ENCODE measurements at places on chromosomes 5 and 9.

GRCh38 chr5:162503796-162504195 is 436.2 kb downstream of the GABRG2 start:
- no peak for DNase-seq

- peak; percentile 38 for DNase-seq
These were observed 84.7 kb downstream of the PTTG1 start for GRCh38 chr5:160506006-160507004.

- DNase-seq: no peak
These were observed 17.9 kb downstream of the ANXA6 start for GRCh38 chr5:151139646-151140045.

DNA sequence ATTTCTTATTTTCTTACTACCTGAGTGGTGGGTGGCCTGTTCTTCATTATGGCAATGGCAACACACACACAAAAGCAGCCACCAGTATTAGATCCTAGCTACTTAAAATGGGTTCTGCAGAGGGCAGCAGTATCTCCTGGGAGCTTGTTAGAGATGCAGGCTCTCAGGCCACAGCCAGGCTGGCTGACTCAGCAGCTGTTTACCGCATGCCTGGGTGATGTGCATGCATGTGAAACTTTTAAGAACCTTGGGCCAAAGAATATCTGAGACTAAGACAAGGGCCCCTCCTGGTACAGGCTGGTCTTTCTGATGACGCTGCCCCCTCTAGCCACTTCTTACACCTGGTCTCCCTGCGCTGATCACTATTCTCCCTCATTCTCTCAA is 399.0 kb downstream of the MED10 start:
- no peak for DNase-seq

DNA sequence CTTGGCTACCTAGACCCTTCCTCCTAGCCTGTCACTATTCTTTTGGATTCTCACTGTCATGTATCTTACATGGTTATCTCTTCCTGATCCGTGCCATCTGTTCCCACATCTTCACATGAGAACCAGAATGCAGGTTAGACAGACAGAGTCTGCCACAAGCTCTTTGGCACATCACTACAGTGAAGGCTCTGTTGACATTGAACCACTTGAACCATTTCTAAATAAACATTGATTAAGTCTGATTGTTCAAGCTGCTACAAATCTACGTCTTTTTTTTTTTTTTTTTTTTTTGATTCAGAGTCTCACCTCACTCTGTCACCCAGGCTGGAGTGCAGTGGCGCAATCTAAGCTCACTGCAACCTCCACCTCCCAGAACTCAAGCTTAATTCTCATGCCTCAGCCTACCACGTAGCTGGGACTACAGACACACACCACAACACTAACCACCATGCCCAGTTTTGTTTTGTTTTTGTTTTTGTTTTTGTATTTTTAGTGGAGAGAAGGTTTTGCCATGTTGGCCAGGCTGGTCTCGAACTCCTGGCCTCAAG is 85.1 kb upstream of the LRRTM2 start:
- no peak for DNase-seq

DNA sequence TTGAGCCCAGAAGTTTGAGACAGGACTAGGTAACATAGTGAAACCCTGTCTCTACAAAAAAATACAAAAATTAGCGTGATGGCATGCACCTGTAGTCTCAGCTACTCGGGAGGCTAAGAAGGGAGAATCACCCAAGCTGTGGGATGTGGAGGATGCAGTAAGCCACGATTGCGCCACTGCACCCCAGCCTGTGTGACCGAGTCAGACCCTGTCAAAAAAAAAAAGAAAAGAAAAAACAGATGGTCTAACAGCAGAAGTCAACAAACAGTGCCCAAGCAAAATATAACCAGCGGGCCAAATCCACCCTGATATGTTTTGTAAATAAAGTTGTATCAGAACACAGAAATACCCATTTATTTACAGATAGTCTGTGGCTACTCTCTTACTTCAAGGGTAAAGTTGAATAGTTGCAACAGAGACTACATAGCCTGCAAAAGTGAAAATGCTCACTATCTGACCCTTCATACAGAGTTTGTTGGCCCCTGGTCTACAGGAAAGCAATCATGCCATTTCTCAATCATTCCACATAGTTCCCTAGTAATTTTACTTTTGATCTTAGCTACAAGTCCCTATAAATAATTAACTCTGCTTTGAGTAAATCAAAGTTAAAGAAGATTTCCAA is 383.7 kb downstream of the TLE1 start:
- DNase-seq: no peak

DNA sequence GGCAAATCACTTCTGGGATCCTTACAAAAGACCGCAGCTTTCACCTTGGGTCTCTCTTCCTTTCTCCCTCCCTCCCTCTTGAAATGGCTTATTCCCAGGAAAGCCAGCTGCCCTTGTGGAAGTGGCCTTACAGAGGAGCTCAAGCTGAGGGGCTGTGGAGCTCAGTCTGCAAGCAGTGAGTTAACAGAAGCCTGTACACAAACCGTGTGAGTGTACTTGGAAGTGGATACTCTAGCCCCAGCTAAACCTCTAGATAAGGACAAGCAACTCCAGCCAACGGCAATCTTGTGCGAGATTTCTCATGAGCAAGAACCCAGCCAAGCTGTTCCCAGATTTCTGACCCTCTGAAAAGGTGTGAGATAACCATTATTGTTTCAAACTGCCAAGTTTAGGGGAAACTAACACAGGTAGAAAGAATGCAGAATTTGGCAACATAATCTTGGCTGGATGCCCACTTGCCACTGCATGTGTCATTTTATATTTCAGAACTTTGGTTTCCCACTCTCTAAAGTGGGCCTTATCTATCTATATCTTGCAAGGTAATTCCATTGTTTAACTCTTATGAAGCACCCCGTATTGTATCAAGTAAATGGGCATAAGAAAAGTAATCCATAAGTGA is 85.6 kb downstream of the CDH18 start:
- DNase-seq: no peak

DNA sequence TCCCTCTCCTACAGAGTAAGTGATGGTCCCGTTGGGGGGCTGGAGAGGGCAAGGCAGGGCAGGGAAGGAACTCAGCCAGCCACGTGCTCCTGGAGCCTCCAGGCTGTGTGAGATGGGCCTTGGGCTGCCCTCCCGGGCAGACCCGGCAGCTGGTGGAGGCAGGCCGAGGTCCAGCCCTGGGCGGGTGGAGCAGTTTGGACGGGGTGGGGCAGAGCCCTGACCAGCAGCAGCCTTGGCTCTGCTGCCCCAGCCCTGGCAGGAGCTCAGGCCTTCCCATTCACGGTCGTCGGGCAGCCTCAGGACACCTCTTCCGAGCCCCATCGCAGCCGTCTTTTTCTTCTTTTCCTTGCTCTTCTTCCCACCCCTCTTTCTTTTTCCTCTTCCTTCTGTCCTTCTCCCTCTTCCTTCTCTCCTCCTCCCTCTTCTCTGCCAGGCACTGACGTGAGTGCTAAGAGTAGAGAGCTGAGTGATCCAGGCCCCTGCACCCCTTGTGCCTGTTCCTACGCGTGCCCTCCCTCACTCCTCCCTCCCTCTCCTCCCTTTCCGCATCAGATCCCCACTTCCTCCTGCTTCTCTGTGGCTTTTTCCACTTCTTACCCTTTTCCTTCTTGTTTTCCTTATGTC is 42.8 kb downstream of the AMBP start:
- no peak for DNase-seq

DNA sequence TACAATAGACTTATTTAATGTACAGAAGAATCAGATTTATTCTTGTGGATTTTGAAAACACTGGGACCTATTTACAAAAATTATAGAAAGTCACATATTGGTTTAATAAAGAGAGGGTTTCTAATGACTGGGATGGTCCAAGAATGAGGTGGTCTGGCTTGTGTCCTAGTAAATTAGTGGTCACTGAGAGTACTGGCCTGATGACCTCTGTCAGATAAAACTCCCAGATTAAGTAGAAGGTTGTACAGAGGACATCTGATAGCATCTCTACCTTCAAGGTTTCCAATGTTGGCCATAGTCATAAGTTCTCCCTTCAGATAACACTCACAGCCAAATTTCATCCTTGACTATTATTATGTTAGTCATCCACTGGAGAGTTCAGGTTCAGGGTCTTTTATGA is 692.9 kb downstream of the MTRR start:
- no peak for DNase-seq

GRCh38 chr5:176391999-176392398 is 3.4 kb downstream of the HIGD2A start:
- no peak for DNase-seq

- no peak for DNase-seq
These were observed 35.5 kb upstream of the ASS1 start for GRCh38 chr9:130409246-130409645.

- DNase-seq: no peak
These were observed 34.1 kb upstream of the RAI14 start for GRCh38 chr5:34622098-34622400.

DNA sequence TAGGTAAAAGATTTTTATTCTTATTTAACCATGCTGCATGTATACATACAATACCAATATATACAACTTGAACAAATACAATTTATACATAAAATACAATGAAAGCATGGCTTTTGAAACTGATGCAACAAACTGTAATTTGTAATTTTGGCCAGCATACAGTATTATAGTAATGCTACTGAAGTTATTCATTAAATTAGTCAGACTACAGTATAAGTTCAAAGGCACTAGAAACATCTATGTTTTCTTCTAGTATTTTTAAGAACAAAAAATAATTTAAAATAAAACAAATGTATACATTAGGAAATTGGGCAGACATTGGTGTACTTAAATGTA is 18.8 kb downstream of the IL4 start:
- DNase-seq: no peak

DNA sequence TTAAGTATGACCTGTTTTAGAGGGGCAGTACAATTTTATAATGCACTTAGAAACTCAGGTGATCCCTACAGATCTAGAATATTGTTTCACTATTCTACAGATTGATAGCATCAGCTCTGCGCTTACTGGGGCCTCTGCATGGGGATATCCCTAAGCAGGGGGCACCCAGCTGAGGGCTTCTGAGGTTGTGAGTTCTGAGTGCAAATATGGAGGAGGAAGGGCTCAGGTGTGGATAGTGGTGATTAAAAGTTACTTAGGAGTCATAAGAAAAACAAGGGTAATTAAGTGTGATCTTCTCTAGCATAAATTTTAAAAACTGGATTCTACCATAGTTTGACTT is 274.4 kb downstream of the EFNA5 start:
- no peak for DNase-seq

DNA sequence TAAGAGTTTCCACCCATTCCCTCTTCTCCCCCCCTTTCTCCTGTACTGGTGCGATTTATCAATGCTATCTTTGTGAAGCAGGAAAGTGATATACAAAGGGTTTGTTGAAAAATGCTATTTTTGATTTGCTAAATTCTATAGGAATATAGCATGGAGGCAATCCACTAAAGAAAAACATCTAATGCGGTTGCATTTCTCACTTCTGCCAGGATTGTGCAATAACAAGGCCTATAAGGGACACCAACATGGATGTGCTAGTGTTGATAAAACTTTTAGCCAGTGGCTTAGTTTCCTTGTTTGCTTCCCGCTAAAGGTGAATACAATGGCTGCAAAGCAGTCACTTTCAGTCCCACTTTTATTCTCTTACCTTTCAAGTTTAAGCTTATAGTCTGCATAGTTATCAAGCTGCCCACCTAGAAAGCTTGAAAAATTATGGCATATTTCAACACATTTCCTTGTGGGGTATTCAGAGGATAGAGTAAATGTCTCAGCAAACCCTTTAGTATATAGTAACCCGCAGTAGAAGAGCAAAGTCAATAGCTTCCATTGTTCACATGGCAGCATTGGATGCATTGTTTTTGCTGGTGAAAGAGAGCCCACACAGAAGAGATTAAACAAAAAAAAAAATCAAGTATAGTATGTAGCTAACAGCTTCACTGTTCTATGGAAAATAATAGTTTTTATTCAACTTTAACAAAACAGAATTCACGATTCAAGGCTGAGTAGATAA is 674.6 kb upstream of the SEMA6A start:
- DNase-seq: no peak

GRCh38 chr5:109744261-109744660 is 54.5 kb downstream of the MAN2A1 start:
- no peak for DNase-seq

GRCh38 chr5:2569774-2570542 is 181.5 kb downstream of the IRX2 start:
- no peak for DNase-seq

- no peak for DNase-seq
These were observed 109.4 kb downstream of the FEM1C start for GRCh38 chr5:115435065-115435777.

GRCh38 chr5:82314964-82315758 is 37.0 kb upstream of the RPS23 start:
- DNase-seq: no peak

DNA sequence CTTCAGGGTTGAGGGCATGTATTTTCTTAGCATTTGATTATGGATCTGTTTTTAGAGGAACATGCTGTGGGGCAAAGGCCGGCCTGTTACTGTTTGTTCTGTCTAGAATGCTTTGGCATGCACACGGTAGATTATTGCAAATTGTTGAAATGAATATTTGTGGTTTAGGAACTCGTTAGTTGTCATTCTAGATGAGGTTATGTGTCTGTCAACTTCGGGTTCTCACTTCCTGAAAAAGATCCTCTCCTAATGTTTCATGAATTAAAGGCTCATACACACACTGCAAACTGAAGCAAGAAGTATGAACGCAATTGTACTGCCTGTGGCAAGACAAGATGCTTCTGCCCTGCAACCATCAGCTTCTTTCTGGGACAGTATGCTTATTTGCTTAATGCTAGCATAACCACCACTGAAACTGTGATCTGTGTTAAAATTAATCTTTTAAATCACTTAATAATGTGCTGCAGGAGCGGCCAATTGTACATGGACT is 99.6 kb downstream of the BASP1 start:
- DNase-seq: no peak

DNA sequence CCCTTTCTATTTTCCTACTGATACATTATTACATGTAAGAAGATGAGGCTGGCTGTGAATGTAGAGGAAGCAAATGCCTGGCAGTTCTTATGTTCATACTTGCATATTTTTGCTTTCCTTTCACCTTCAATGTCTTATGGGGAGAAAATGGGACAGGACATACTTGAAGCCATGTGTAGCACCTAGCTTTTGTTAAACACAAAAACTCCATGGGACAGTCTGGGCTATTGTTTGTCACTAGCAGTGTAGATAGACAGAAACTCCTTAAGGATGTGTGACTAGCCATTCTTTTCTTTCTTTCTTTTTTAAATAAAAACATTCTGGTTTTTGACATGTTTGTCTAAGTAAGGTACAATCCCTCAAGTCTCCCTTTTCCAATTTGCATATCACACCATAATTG is 122.7 kb downstream of the ARL15 start:
- no peak for DNase-seq

DNA sequence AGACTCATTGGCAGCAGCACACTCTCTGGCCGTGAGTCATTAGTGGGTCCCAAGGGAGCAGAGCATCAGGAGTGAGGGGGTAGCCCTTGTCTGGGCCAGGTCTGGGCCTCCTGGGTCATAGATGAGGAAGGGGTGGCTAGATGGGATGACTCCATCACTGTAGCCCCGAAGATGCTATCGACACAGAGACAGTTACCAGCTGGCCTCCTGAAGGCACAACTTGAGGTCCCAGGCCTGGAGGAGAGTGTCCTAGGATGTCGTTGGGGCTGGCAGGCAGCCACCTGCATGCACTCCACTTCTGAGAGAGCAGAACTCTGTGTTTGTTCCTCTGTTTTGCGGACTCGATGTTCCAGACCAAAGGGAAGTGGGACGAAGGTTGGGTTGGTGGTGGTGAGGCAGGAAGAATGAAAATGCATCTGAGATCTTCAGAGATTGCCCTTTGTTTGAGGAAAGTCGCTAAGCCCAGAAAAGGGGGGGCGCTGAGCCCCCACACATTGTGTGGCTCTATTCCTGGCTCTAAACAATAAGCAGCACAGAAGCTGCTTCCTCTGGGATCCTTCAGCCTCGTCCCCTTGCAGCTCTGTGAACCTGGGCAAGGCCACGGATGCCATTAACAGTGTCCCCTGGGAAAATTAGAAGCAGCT is 4.7 kb downstream of the BTNL9 start:
- no peak for DNase-seq

Data from stimulated activated CD4-positive, alpha-beta T cell treated with anti-CD3 and anti-CD28 coated beads, Interleukin-1b, Interleukin-23, amount 100 ng/mL, for 24 hours (primary cell).